ENCODE measurements at places on chromosomes 13 and 19.
A peak's percentile ranks its signal among the peaks of the same experiment; 100 is the strongest.

GRCh38 chr13:113650275-113650674 is 7.7 kb downstream of the ATP4B start:
- no peak for DNase-seq

DNA sequence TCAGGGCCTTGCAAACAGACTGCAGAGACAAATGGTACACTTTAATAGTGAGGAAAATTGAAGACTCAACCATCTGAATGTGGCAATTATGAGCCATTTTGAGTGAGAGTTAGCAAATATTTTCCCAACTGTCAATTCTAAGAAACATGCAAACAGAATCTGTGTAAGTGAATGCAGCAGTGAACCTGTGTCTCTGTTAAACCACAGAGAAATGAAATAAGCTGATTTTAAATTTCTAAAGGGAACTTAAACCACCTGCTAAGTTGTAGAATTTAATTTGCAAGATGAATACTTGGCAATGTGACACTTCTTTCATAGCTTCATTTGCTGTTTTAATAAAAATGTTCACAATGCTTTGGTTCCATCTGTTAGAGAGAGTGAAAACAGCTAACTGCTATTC is 42.0 kb upstream of the TDRD3 start:
- DNase-seq: no peak

GRCh38 chr19:16012552-16012951 is 63.7 kb upstream of the TPM4 start:
- no peak for DNase-seq

DNA sequence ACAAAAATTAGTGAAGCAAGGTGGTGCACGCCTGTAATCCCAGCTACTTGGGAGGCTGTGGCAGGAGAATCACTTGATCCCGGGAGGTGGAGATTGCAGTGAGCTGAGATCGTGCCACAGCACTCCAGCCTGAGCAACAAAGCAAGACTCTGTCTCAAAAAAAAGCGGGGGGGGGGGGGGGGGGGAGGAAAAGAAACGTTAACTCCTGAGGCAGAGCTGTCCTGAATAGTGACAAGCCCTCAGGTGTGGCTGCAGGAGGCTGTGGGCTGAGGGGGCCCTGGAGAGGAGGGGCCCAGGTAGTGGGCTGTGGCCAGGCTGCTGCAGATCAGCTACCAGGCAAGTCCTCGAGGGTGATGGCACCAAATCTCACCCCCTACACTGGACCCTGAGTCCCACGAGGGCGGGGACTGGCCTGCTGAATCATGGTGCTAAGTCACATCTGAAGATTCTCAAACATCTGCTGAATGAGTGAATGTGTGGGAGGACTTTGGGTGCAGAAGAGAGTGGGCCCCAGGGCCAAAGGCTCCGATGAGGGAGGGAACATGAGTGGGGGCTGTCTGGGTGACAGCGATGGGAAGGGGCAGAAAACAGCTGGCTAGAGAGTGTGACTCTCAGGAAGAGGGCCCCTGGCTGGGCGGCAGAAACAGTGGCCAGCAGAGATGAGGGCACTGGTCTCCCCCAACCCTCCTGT is 24.6 kb upstream of the ATP1A3 start:
- no peak for DNase-seq

DNA sequence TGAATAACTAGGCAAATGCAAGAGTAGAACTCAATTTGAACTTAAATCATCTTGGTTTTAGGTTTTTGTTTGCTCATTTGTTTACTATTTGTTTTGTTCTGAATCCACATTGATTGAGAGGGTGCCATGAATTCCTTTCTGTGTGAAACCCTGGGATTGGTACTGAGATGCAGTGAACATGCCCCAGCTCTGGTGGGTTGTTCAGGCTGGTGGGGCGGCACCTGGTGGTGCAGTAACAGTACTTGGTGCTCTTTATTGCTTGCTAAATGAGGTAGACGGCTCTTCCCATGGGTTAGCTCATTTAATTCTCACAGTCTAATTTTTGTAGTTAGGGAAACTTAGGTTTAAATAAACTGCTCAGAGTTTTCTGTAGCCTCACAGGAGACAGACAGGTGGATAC is 48.4 kb downstream of the WASF3 start:
- no peak for DNase-seq

GRCh38 chr13:102873653-102874052 is 27.8 kb downstream of the ERCC5 start:
- DNase-seq: no peak

GRCh38 chr19:53915000-53915399 is 5.9 kb downstream of the CACNG7 start:
- no peak for DNase-seq

- no peak for DNase-seq
These were observed 412.8 kb downstream of the ZNF536 start for GRCh38 chr19:30784850-30785457.

DNA sequence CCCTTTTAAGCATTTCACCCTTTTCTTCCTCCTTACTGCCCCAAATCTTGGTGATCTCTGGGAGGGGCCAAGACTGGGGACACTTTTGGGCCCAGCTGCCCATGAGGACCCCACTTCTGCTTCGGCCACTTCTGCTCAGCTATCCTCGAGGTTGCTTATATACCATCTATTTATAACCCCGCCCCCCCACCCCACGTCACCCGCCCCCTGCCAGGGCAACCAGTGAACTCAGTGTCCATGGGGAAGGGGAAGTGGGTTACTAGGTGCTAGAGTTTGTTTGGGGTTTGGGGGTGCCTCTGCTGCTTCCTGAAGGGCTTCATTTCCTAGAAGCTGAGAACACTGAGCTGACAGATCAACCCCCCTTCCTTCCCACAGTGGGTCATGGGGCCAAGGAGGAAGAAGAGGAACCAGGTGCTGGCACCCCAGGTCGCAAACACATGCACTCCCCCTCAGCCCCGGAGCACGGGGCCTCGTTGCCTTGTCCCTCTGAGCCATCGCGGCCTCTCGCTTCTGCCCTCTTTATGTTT is 6.1 kb upstream of the ADGRE5 start:
- DNase-seq: no peak

DNA sequence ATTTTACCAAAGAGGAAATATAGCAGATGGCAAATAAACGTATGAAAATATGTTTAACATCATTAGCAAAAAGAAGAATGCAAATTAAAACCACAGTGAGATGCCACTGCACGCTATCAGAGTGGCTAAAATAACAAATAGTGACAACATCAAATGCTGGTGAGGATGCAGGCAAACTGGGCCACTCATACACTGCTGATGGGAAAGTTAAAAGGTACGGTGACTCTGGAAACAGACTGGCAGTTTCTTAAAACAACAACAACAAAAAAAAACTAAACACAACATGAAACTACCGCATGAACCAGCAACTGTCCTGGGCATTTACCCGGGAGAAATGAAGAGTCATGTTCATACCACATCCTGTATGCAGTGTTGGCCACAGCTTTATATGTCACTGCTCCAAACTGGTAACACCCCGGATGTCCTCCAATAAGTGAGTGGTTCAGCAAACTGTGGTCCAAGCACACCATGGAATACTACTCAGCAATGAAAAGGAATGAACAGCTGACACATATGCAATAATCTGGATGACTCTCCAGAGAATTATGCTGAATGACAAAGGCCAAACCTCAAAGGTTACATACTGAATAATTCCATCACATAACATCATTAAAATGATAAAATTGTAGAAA is 22.3 kb downstream of the EPS15L1 start:
- peak; percentile 68 for DNase-seq

- no peak for DNase-seq
These were observed 154.4 kb downstream of the GGACT start for GRCh38 chr13:100434010-100434763.

DNA sequence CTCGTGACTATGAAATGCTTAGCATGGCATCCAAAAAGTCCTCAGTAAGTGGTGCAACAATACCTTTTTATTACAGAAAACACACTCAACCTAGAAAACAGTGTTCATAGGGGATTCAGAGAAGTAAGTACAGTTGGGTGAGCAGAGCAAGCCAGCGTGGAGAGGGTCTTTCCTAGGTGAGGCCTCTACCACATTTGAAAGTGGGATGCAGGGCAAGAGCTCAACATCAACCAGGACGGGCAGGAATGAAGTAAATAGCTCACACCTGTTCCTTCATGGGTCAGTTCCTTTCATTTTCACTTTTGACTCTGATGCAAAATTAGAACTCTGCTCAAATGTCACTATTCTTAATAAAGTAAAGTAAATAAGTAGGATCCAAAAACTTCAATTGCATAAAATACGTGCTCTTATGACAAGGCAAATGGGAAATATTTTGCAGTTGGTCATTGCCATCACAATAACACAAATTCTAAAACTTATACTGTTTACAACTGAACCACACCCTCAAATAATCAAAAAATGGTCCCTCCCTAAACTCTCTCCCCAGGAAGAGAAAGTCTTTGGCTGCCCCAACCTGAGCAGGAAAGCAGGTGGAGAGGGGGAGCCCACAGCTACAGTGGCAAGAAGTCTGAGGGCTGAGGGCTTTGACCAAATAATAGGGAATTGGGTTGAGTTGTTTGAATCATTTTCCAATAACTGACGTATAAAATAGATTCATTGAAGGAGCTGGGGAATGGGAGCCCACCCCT is 20.2 kb downstream of the CHAMP1 start:
- no peak for DNase-seq

GRCh38 chr13:77719128-77719527 is 21.6 kb downstream of the SLAIN1 start:
- DNase-seq: no peak

DNA sequence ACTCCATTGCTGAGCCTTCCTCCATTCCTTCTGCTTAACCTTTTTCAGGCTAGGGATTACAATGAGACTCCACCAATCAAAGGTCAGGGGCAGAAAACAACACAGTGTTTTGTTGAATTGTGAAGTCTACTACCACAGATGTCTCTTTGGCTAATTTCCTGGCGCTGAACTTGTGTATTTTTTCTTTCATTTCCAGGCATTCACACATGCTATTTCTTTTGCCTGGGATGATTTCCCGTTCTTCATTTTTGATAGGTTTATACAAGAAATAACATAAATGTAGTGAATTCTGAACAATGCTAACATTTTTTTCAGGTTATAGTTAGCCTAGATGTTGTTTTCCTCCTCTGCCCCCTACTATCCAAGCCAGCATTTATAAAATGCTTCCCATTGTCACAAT is 64.3 kb downstream of the OLFM4 start:
- no peak for DNase-seq

GRCh38 chr19:58380662-58381459 is at the start of gene ZNF837:
TSS of gene ZNF837 (minus strand) at chr19:58381030. CDS start at chr19:58369332, 11,698 bp downstream.
- peak; percentile 88 for DNase-seq

- DNase-seq: no peak
These were observed 11.4 kb upstream of the TCF3 start for GRCh38 chr19:1663852-1664251.

GRCh38 chr19:55171440-55171839 is 5.0 kb upstream of the DNAAF3 start:
- DNase-seq: no peak

DNA sequence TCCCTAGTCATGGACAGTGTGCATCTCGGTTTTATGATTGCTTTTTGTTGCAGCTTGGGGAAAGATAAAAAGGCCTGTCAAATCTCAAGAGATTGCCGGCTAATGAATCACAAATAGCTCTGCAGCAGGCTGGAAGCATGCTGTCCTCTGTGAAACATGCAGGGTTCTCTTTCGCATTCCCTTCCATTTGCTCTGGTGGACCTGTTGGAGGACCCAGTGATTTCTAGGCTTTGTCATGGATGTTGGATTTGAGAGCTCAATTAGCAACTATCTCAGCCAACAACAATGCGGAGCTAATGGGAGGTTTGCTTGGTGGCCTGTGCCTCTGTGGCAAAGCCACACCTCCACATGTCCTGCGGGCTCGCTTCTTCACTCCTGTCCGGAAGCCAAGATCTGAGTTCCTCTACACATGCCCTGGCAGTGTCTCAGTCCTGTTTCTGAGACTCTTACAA is 418.1 kb upstream of the ARGLU1 start:
- no peak for DNase-seq

DNA sequence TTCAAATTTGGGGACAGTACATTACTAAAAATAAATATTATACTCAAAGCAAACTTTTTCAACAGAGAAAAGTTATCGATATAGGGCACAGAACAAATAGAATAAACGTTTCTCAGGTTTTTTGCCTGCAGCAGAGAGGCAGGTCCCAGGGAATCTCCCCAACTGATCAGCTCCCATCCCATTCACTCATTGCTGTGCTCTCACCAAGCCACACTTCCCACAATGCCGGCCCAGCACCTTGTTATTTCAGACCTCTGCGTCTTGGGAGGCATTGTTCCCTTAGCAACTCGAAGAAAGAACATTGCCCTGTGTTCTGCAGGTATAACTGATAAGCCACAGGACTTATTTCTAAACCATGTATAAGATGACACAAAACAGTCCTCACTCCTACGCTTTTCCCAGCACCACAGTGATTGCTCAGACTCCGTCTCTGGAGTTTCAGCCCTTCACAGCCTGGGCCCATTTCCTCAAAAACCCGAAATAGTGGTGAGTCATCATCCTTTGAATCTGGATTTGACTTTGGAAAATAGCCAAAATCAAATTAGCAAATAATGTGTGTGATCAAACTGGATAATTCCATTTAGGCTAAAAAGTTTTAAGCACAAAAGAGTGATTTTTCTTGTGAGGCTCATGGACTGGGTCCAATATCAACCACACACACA is 100.4 kb downstream of the DCLK1 start:
- DNase-seq: no peak

Data from GM18507 (cell line).